ENCODE measurements at places on chromosomes 5 and 9. TPM values are rescaled to one million over a fixed set of nuclear protein-coding genes. Genes with fewer than 3 reads are reported as not detected.

CCDC171 gene
- total RNA-seq: 1.2 TPM

GRCh38 chr9:114450181-114450580 is 55.1 kb downstream of the WHRN start:
- DNase-seq: no peak
- H3K36me3 ChIP-seq: peaks cover 3% of the 10 kb centered on the region
- H3K4me3 ChIP-seq: no peak overlapping the region
- no peak overlapping the region for H3K27ac ChIP-seq

NOXA1 gene
- total RNA-seq: 0.46 TPM

GRCh38 chr9:27310582-27310981 is 13.6 kb upstream of the EQTN start:
- H3K4me1 ChIP-seq: no peaks in the 10 kb centered on the region
- H3K36me3 ChIP-seq: no peaks in the 10 kb centered on the region
- no peak for DNase-seq
- peaks cover 12% of the 10 kb centered on the region for H3K27me3 ChIP-seq

GRCh38 chr9:2271426-2271825 is 256.3 kb downstream of the SMARCA2 start:
- no peaks in the 10 kb centered on the region for H3K36me3 ChIP-seq
- DNase-seq: no peak
- no peak overlapping the region for H3K27ac ChIP-seq
- peaks cover 4% of the 10 kb centered on the region for H3K4me1 ChIP-seq

DNA sequence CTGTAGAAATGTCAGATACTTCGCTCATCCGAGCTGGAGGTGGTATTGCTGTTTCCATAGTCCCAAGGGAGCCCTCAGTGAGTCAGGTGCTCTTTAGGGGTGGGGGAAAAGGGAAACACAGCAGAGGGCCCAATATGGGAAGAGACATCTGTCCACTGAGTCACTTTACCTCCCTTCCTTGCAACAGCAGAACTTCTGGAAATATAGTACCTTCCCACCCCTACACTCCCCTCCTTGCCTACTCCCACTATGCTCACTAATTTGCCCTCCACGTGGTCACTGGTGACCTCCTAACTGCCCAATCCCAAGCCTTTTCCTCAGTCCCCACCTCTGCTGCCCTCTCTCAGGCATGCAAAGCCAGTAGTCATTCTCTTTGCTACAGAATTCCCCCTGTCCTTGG is 1.9 kb downstream of the HK3 start:
- H3K27me3 ChIP-seq: no peaks in the 10 kb centered on the region
- no peak overlapping the region for H3K27ac ChIP-seq
- H3K4me1 ChIP-seq: peaks cover 18% of the 10 kb centered on the region
- H3K36me3 ChIP-seq: peaks cover 7% of the 10 kb centered on the region
- no peak for DNase-seq

HAVCR2 gene
- 30.9 TPM for total RNA-seq

- H3K27ac ChIP-seq: no peak overlapping the region
- H3K4me3 ChIP-seq: no peak overlapping the region
- peaks cover 17% of the 10 kb centered on the region for H3K27me3 ChIP-seq
- peaks cover 44% of the 10 kb centered on the region for H3K4me1 ChIP-seq
Observed at GRCh38 chr9:123640792-123641222, 284.8 kb downstream of the CRB2 start.

BTNL3 gene
- total RNA-seq: not detected

GRCh38 chr5:125293223-125293622 is 546.8 kb upstream of the ZNF608 start:
- H3K4me3 ChIP-seq: no peak overlapping the region
- H3K4me1 ChIP-seq: no peaks in the 10 kb centered on the region
- H3K27ac ChIP-seq: no peak overlapping the region
- H3K36me3 ChIP-seq: no peaks in the 10 kb centered on the region
- no peak for DNase-seq

DNA sequence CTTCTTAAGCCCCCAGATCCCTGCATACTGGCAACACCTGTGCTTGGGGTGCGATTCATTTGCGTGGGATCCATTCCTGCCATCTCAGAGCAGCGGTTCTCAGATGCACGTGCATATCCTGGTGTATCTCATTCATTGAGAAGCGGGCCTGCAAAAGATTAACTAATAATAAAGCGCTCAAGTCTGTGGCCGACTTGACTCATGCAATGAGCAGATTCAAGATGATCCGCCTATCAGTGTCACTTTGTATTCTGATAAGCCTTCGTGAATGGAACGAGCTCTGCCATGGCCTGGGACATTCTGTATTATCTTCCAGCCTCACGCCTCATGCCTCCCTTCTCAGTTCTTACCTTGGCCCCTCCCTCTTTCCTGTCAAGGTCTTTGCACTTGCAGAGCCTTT is 22.3 kb downstream of the C1QTNF2 start:
- no peak for DNase-seq
- H3K27me3 ChIP-seq: no peaks in the 10 kb centered on the region
- no peak overlapping the region for H3K4me3 ChIP-seq
- no peaks in the 10 kb centered on the region for H3K36me3 ChIP-seq

DNA sequence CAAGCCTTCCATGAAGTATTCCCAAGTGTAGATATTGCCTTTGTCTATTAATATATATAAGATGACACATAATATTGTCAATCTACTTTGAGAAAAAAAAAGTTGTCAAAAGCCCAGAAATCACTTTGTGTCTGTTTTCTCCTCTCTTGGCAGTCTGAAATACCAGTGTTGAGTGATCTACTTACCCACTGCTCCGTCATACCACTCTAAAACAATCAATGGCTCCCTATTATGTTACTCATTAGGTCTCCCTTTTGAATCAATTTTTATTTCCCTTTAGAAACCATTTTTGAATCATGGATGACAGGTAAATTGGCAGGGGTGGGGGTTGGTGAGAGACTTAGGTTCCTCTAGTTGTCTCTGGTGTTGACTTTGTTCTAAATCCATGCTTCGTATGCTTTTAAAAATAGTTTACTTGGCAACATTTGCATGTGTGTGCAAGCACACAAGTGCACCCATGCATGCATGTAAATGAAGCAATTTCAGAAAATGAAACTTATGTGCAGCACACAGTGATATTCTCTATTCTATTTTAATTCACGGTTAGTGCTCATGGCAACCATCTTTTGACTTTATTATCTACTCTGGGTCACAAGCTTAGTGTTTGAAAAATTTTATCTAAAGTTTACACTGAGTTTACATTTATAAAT is 378.9 kb downstream of the RAB3C start:
- H3K27ac ChIP-seq: no peak overlapping the region
- no peak overlapping the region for H3K4me3 ChIP-seq
- H3K4me1 ChIP-seq: no peaks in the 10 kb centered on the region
- H3K36me3 ChIP-seq: no peaks in the 10 kb centered on the region
- H3K27me3 ChIP-seq: no peaks in the 10 kb centered on the region

DNA sequence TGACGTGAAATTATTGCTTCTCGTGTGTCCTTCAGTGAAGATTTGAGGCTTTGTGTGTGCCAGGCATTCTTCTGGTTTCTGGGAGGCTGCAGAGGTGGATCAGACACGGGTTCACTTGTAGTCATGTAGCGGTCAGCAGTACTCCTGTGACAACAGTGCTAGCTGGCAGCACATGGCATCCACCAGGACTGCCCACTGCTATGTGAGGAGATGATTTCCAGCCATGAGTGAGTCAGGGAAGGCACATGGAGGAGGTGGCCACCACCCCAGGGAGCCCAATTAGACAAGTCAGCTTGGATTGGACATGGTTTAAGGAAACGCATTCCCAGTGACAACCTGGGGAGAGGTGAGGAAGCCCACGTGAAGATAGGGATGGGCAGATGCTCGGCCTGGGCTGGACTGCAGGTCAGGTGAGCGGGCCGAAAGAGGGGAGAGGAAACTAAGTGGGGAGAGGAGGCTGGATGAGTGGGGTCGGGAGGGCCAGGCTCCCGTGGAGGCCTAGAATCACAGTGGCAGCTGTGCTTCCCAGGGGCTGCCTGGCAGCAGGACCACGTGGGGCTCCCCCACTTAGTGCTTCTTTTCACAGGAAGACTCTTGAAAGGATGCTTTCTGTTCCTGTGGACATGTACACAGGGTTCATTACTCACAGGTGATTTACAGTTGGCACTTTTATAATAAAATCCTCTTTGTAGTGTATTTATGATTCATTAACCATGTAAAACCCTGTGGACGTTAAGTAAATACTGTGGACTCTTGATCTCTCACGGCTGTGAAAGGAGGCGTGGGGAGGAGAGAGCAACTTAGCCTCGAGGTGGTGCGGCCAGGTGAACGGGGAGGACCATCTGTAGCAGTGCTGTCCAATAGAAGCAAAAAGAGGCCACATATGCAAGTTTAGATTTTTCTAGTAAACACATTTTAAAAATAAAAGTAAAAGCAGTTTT is 80.0 kb upstream of the OTULINL start:
- no peak overlapping the region for H3K4me3 ChIP-seq
- no peak for DNase-seq
- H3K27me3 ChIP-seq: no peaks in the 10 kb centered on the region
- H3K27ac ChIP-seq: no peak overlapping the region
- H3K36me3 ChIP-seq: no peaks in the 10 kb centered on the region
- no peaks in the 10 kb centered on the region for H3K4me1 ChIP-seq

- no peak overlapping the region for H3K27ac ChIP-seq
- H3K4me3 ChIP-seq: no peak overlapping the region
- H3K36me3 ChIP-seq: no peaks in the 10 kb centered on the region
- peaks cover 12% of the 10 kb centered on the region for H3K27me3 ChIP-seq
- no peaks in the 10 kb centered on the region for H3K4me1 ChIP-seq
Observed at GRCh38 chr5:59782856-59783255, 110.7 kb downstream of the PDE4D start.

DNA sequence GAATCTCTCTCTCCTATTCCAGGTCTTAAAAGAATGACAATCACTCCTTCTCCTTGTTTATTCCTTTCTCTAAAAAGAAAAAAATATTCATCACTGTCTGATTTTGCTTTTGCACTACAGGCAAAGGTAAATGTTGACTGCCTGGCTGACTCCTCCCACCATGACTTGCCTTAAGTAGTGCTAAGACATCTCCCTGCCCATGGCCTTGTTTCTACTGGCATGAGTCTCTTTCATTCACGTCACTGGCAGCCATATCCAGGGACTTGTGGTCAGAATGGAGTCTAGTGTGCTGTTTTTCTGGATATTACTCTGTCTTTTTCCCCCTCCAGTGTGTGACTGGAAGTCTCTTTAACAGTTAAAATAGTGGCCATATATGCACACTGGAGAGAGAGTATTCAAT is 522.9 kb upstream of the DAB2 start:
- peaks cover 3% of the 10 kb centered on the region for H3K4me1 ChIP-seq
- DNase-seq: no peak
- H3K27me3 ChIP-seq: no peaks in the 10 kb centered on the region
- no peak overlapping the region for H3K27ac ChIP-seq
- H3K36me3 ChIP-seq: no peaks in the 10 kb centered on the region

MED10 gene
- total RNA-seq: 52.7 TPM

GRCh38 chr5:103132684-103133083 is 12.6 kb downstream of the PPIP5K2 start:
- H3K4me1 ChIP-seq: peaks cover 15% of the 10 kb centered on the region
- no peak overlapping the region for H3K27ac ChIP-seq
- no peak overlapping the region for H3K4me3 ChIP-seq
- DNase-seq: no peak
- no peaks in the 10 kb centered on the region for H3K27me3 ChIP-seq
- H3K36me3 ChIP-seq: peaks cover 20% of the 10 kb centered on the region

RFESD gene
- total RNA-seq: 6.2 TPM

- H3K4me1 ChIP-seq: peaks cover 45% of the 10 kb centered on the region
Observed at GRCh38 chr5:109689740-109690241, at the start of gene MAN2A1. TSS of gene MAN2A1 (plus strand) at chr5:109689927. CDS start at chr5:109690418, 491 bp downstream.

- H3K4me3 ChIP-seq: no peak overlapping the region
- DNase-seq: no peak
- H3K27me3 ChIP-seq: no peaks in the 10 kb centered on the region
- H3K36me3 ChIP-seq: no peaks in the 10 kb centered on the region
- H3K27ac ChIP-seq: no peak overlapping the region
Observed at GRCh38 chr5:117455236-117456233, 880.9 kb upstream of the SEMA6A start.

TMC1 gene
- total RNA-seq: not detected

DNA sequence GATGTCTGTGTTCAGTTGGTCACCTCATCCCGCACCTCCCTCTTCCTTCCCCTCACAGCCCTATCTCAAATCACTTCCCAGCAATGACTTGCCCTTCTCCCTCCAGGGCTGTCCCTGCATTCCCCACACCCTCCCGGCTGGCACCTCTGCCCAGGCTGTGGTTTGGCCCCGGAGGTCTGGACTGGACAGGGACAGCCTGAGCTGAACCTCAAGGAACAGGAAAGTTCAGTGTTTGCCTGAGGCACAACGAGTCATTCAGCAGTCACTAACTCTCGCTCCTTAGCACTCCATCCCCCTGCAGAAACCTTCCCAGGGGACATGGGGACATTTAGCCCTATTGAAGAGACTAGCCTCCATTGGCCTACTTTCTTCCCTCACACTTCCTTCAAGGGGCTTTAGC is 58.3 kb upstream of the MAP3K1 start:
- peaks cover under 1% of the 10 kb centered on the region for H3K36me3 ChIP-seq
- no peak overlapping the region for H3K4me3 ChIP-seq
- H3K27me3 ChIP-seq: peaks cover 2% of the 10 kb centered on the region
- H3K27ac ChIP-seq: no peak overlapping the region

SH3RF2 gene
- total RNA-seq: 0.40 TPM

SAPCD2 gene
- total RNA-seq: 33.8 TPM

DNA sequence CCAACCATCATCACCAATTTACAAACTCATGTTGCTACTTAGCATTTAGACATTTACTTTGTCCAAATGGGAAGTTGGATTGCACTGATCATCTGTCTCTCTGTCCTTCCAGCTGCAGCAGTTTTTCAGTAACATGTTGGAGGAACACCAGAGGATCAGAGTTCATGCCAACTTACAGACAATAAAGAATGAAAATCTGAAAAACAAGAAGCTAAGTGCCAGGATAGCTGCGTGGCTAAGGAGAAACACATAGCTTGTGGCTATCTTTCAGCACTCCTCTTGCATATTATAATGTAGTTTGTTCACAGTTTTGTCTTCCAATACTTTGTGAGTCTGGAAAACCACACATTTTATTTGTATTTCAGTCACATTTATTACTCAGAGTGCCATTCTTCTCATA is 6.4 kb upstream of the ARL14EPL start:
- no peak for DNase-seq
- no peaks in the 10 kb centered on the region for H3K4me1 ChIP-seq
- peaks cover 8% of the 10 kb centered on the region for H3K27me3 ChIP-seq
- H3K4me3 ChIP-seq: no peak overlapping the region

UBE2QL1 gene
- total RNA-seq: not detected

DNA sequence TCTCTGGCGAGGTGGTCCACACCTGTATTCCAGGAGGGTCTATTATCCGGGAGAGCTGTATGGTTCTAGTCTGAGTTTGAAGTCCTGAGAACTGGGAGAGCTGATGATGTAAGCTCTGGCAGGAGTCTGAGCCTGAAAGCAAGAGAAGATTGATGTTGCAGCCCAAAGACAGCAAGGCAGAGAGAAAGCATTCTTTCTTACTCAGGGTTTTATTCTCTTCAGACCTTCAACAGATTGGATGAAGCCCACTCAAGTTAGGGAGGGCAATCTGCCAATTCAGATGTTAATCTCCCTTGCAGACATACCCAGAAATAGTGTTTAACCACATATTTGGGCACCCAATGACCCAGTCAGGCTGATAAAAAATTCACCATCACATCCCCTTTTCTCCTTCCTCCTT is 159.1 kb downstream of the CCDC171 start:
- no peaks in the 10 kb centered on the region for H3K4me1 ChIP-seq
- no peak for DNase-seq
- no peak overlapping the region for H3K27ac ChIP-seq
- H3K4me3 ChIP-seq: no peak overlapping the region
- peaks cover 2% of the 10 kb centered on the region for H3K27me3 ChIP-seq

GRCh38 chr5:109347252-109347888 is 62.4 kb downstream of the PJA2 start:
- H3K36me3 ChIP-seq: peaks cover 24% of the 10 kb centered on the region
- DNase-seq: no peak
- H3K27ac ChIP-seq: no peak overlapping the region
- H3K27me3 ChIP-seq: no peaks in the 10 kb centered on the region
